ENCODE measurements at places on chromosomes 3 and 15. TPM values are rescaled to one million over a fixed set of nuclear protein-coding genes. Genes with fewer than 3 reads are reported as not detected.

DIS3L gene
- total RNA-seq, result 138 TPM

DPPA2 gene
- total RNA-seq, result not detected

IMPG2 gene
- 0.20 TPM for total RNA-seq

TGM4 gene
- total RNA-seq, result not detected

MORC1 gene
- total RNA-seq, result not detected

ZNF619 gene
- 3.4 TPM for total RNA-seq

VPS13C gene
- 32.3 TPM for total RNA-seq

POLR2H gene
- 91.6 TPM for total RNA-seq

PIGZ gene
- 0.06 TPM for total RNA-seq

DAZL gene
- not detected for total RNA-seq

DUOXA2 gene
- total RNA-seq, result not detected

ARHGAP11A gene
- 75.8 TPM for total RNA-seq

VPS8 gene
- 44.3 TPM for total RNA-seq

TUSC7 gene
- total RNA-seq, result not detected

BCL2A1 gene
- total RNA-seq, result not detected

TNFAIP8L3 gene
- 0.05 TPM for total RNA-seq

THOC7 gene
- 35.2 TPM for total RNA-seq

BTLA gene
- not detected for total RNA-seq

GABRB3 gene
- total RNA-seq, result 5.2 TPM

AADAC gene
- not detected for total RNA-seq

GCSAM gene
- total RNA-seq, result not detected

ACKR2 gene
- total RNA-seq, result not detected

CNTN4 gene
- 5.5 TPM for total RNA-seq

INO80 gene
- 16.8 TPM for total RNA-seq

VPS33B gene
- 8.6 TPM for total RNA-seq

CIAO2A gene
- 143 TPM for total RNA-seq

PAK6 gene
- not detected for total RNA-seq

RPUSD3 gene
- total RNA-seq, result 34.0 TPM

SLC28A1 gene
- not detected for total RNA-seq

MFSD1 gene
- 18.0 TPM for total RNA-seq

CLEC3B gene
- not detected for total RNA-seq

FBXW12 gene
- 0.30 TPM for total RNA-seq

NAALADL2 gene
- 1.2 TPM for total RNA-seq

SGO1 gene
- 22.7 TPM for total RNA-seq

CYFIP1 gene
- total RNA-seq, result 60.6 TPM

IL5RA gene
- total RNA-seq, result not detected

GRAMD1C gene
- total RNA-seq, result 1.6 TPM

SAMMSON gene
- total RNA-seq, result not detected

LMAN1L gene
- total RNA-seq, result not detected

PYGO1 gene
- total RNA-seq, result 22.0 TPM

MESP1 gene
- not detected for total RNA-seq

GP9 gene
- total RNA-seq, result not detected

ACTC1 gene
- total RNA-seq, result 325 TPM

CCDC32 gene
- 15.3 TPM for total RNA-seq

CLRN1 gene
- total RNA-seq, result not detected

GNAT1 gene
- total RNA-seq, result 0.14 TPM

Measured in SJCRH30 (cell line).